Activated CD4-positive, alpha-beta memory T cell treated with anti-CD3 and anti-CD28 coated beads, Interleukin-2, amount 10 ng/mL, durations not matched to agents 7 days and 5 days (primary cell): ENCODE measurements at places on chromosomes 13 and 19. TPM values are rescaled to one million over a fixed set of nuclear protein-coding genes. Genes with fewer than 3 reads are reported as not detected.

The GAPDHS gene
- not detected for total RNA-seq

The ZNF829 gene
- 4.3 TPM for total RNA-seq

The SPACA4 gene
- not detected for total RNA-seq

The MFSD12 gene
- total RNA-seq: 51.4 TPM

DNA sequence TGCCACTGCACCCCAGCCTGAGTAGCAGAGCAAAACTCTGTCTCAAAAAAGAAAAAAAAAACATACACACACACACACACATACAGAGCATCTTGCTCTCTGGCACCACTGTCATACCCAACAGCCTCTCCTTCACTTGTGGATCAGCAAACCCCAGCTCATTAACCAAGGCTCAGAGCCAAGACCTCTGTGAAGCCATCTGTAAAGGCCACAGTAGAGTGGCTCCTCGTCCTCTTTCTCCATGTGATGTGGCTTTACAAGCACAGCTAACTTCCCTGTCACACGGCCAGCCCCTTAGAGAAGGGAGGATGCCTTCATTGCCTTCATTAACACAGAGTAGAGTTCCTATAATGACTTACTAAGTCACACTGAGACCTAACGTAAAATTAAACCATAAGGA lies 62.7 kb upstream of the LSM14A start:
- H3K36me3 ChIP-seq: no peaks in the 10 kb centered on the region
- H3K4me3 ChIP-seq: no peak overlapping the region
- no peaks in the 10 kb centered on the region for H3K4me1 ChIP-seq
- peaks cover 2% of the 10 kb centered on the region for H3K27me3 ChIP-seq

GRCh38 chr19:10422846-10423245 lies 2.5 kb downstream of the PDE4A start:
- peaks cover 22% of the 10 kb centered on the region for H3K27me3 ChIP-seq
- peaks cover 86% of the 10 kb centered on the region for H3K4me1 ChIP-seq
- DNase-seq: no peak
- H3K27ac ChIP-seq: no peak overlapping the region

DNA sequence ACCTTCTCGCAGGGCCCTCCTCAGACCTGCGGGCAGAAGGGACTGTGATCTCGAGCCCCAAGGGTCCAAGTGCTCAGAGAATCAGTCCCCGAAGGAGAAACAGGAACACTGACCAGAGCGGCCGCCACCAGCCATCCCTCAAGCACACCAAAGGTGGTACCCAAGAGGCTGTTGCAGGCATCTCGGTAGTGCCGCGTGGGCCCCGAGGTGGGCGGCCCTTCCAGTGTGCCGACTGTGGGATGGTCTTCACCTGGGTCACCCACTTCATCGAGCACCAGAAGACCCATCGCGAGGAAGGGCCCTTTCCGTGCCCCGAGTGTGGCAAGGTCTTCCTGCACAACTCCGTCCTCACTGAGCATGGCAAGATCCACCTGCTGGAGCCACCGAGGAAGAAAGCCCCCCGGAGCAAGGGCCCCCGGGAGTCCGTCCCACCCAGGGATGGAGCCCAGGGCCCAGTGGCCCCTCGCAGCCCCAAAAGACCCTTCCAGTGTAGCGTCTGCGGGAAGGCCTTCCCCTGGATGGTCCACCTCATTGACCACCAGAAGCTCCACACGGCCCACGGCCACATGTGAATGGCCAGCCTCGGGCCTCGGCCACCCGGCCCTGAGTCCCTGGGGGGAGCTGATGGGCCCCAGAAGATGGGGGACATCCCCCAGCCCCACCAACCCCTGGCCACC lies 5.5 kb upstream of the ZNF135 start:
- no peaks in the 10 kb centered on the region for H3K27me3 ChIP-seq
- H3K36me3 ChIP-seq: peaks cover 15% of the 10 kb centered on the region
- no peaks in the 10 kb centered on the region for H3K4me1 ChIP-seq
- no peak overlapping the region for H3K27ac ChIP-seq
- no peak overlapping the region for H3K4me3 ChIP-seq
- DNase-seq: no peak

DNA sequence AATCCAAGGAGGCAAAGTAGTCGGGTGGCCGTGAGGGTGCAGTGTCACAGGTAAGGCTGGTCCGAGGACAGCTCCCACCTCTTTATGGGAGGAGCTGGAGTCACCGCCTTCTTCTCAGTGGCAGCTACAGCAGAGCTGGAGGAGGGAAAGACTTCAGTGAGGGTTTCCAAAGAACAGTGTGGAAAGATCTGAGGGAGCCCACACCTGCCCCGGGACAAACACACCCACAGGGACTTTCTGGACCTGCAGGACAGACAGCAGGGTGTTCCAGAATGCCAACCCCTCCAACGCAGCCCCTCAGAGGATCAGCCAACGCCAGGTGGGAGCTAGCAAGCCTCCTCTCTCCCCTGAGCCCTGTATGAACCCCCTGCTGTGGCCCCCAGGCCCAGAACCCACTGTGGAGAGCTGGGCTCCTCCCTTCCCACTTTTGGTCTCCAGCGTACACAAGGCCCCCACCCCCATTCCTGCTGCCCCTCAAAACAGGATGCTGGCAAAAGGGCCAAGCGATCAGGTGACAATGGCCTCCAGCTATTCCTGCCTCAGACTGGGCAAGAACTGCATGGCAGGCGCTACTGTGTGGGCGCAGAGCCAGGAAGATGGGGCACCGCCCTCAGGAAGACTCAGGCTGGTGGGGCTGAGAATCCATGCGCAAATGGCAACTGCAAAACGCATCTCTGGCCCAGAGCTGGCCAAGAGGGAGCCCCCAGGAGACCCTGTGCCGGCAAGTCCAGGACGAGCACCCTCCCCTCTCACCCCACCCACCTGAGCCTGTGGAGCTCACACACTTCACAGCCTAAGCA lies 3.5 kb upstream of the CD320 start:
- H3K4me3 ChIP-seq: no peak overlapping the region
- H3K36me3 ChIP-seq: peaks cover 31% of the 10 kb centered on the region
- H3K4me1 ChIP-seq: peaks cover 26% of the 10 kb centered on the region

- H3K4me3 ChIP-seq: no peak within 1 kb of the TSS
- peaks cover 60% of the 10 kb centered on the region for H3K27me3 ChIP-seq
- H3K36me3 ChIP-seq: no peaks in the 10 kb centered on the region
- H3K27ac ChIP-seq: no peak within 1 kb of the TSS
- DNase-seq: no peak
These were observed at the start of gene TNFRSF19 for GRCh38 chr13:23570099-23570920. Gene TNFRSF19 (plus strand): TSS chr13:23570412. CDS start chr13:23590184, 19,772 bp downstream.

GRCh38 chr19:42207767-42208271 lies 9.7 kb downstream of the DEDD2 start:
- H3K27me3 ChIP-seq: no peaks in the 10 kb centered on the region
- no peak for DNase-seq
- peak overlapping the region; percentile 73 for H3K27ac ChIP-seq
- peaks cover 76% of the 10 kb centered on the region for H3K36me3 ChIP-seq

GRCh38 chr19:40433391-40434216 lies 7.8 kb upstream of the SERTAD1 start:
- peak overlapping the region; percentile 85 for H3K4me3 ChIP-seq
- no peaks in the 10 kb centered on the region for H3K36me3 ChIP-seq
- H3K27me3 ChIP-seq: no peaks in the 10 kb centered on the region
- H3K4me1 ChIP-seq: peaks cover 14% of the 10 kb centered on the region

DNA sequence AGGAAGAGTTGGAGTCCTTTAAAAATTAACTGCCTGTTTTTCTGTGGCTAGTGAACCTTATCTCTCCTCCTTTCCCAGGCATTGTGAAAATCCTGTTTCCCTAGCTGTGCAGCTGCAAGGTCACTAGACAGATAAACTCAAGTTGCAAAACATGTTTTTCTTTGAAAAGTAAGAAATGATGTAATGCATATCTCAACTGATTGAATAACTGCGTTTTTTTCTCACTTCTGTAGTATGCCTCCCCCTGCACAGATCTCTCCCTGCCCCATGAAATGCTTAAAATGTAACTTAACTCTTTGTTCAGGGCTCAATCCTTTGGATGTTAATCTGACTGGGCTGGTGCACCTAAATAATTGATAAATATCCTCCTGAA lies 27.7 kb upstream of the CYSLTR2 start:
- no peak for DNase-seq
- no peak overlapping the region for H3K4me3 ChIP-seq
- no peaks in the 10 kb centered on the region for H3K27me3 ChIP-seq
- H3K4me1 ChIP-seq: no peaks in the 10 kb centered on the region

- no peak for DNase-seq
- H3K27me3 ChIP-seq: no peaks in the 10 kb centered on the region
- no peak overlapping the region for H3K27ac ChIP-seq
- H3K4me3 ChIP-seq: no peak overlapping the region
- no peaks in the 10 kb centered on the region for H3K4me1 ChIP-seq
These were observed 341.3 kb downstream of the GPC5 start for GRCh38 chr13:91739751-91740150.

DNA sequence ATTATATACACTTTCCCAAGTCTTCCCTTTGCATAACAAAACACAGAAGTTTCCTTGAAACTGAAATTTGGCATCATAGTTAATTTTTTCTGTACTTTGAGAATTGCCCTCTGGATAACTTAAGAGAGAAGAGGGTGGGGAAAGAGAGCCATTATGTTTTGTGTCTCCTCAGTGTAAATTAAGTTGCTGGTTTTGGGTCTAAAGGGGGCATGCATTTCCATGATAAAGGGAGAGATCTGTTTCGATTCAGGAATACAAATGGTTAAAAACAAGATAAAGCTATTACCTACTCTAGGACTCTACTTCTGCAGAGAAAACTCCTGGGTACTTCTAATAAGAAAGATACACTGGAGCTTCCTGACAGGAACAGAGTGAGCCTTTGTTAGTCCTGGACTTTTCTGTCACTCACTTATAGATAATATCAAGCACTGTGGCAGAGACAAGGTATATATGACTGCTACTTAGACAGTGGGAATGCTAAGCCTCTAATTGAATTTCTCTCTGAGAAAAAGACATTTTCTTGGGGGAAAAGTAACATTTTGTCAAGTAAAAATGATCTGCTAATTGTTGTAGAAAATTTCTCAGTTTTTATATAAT lies 142.8 kb upstream of the PCDH9 start:
- DNase-seq: no peak
- H3K27me3 ChIP-seq: no peaks in the 10 kb centered on the region
- no peaks in the 10 kb centered on the region for H3K36me3 ChIP-seq
- no peak overlapping the region for H3K27ac ChIP-seq
- no peak overlapping the region for H3K4me3 ChIP-seq

DNA sequence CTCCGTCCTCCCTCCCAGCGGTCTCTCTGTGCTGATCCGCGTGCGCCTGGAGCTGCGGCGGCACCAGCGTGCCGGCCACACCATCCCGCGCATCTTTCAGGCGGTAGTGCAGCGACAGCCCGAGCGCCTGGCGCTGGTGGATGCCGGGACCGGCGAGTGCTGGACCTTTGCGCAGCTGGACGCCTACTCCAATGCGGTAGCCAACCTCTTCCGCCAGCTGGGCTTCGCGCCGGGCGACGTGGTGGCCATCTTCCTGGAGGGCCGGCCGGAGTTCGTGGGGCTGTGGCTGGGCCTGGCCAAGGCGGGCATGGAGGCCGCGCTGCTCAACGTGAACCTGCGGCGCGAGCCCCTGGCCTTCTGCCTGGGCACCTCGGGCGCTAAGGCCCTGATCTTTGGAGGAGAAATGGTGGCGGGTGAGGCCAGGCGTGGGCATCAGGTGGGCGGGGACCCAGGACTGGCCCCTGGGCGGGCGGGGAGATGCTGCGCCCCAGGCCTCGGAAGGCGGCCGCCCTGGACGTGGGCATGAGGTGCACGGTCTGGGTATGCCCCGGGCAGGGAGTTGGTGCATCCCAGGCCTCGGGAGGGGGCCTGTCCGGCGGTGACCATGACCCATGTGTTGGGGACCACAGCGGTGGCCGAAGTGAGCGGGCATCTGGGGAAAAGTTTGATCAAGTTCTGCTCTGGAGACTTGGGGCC lies 16.4 kb downstream of the SLC27A1 start:
- H3K4me3 ChIP-seq: no peak overlapping the region
- H3K27ac ChIP-seq: no peak overlapping the region
- no peaks in the 10 kb centered on the region for H3K36me3 ChIP-seq
- no peaks in the 10 kb centered on the region for H3K27me3 ChIP-seq

DNA sequence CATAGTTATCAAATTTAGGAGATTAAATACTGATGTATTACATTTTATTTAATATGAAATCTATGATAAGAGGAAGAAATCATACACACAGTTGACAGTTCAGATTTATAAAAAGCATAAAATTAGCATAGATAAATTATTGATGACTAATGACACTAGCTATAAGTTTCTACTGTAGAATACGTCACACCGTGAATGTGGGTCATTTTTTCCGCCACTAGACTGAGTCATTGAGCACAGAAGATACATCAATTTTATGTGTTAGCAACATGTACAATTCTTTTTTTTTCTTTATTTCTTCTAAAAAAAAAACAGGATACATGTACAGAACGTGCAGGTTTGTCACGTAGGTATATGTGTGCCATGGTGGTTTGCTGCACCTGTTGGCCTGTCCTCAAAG lies 22.2 kb downstream of the AP2S1 start:
- H3K4me1 ChIP-seq: peaks cover 20% of the 10 kb centered on the region
- H3K27ac ChIP-seq: no peak overlapping the region
- DNase-seq: peak; percentile 38

DNA sequence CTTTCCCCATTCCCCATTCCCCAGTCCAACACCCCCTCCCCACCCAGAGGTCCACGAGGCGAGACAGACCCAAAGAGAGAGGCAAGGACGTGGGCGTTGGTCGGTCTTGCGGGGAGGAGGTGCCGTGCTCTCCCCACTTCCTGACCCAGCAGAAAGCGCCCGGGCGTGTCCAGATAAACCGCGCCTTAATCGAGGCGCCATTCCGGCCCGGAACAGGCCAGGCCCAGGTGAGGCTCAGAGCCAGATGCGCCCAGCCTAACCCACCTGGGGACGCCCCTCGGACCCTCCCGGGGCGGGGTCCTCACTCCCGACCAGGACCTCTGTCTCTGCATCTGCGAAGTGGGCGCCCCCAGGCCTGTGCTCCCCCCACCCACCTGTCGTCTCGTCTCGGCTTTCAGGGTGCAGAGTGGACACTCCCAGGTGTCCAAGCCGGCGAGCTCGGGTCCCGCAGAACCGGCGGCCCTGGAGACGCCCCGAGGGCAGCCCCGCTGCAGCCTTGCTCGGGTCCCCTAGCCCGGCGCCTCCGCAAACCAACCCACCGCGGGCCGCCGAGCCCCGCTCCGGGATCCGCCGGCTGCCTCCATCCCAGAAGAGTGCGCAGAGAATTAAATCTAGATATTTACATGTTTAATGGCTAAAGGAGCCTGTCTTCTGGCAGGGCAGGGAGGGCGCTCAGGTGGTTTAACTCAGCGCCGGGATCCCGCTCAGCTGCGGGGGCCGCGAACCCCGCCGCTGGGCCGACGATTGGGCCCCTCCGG lies 5.0 kb upstream of the ONECUT3 start:
- no peaks in the 10 kb centered on the region for H3K36me3 ChIP-seq
- no peak overlapping the region for H3K27ac ChIP-seq
- peak overlapping the region; percentile 26 for H3K4me3 ChIP-seq

DNA sequence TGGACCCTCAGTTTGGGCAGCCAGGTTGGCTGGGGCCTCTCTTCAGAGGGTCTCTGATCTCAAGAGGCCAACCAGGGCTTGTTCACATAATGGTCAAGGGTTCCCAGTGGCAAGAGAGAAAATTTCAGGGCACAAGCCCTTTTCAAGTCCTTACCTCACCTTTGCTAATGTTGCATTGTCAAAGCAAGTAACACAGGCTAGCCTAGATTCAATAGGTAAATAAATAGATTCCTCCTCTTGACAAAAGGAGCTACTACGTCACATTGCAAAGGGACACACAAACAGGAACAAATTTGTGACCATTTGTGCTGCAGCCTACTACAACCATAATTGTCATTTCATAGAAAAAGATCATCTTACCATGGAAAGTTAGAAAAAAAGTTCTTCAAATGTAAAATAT lies 33.9 kb upstream of the FRY start:
- H3K36me3 ChIP-seq: no peaks in the 10 kb centered on the region
- H3K27ac ChIP-seq: no peak overlapping the region
- no peak for DNase-seq
- H3K27me3 ChIP-seq: no peaks in the 10 kb centered on the region
- H3K4me3 ChIP-seq: no peak overlapping the region
